ENCODE measurements at places on chromosomes 13 and 19. TPM values are rescaled to one million over a fixed set of nuclear protein-coding genes. Genes with fewer than 3 reads are reported as not detected.
A peak's percentile ranks its signal among the peaks of the same experiment; 100 is the strongest.

DNA sequence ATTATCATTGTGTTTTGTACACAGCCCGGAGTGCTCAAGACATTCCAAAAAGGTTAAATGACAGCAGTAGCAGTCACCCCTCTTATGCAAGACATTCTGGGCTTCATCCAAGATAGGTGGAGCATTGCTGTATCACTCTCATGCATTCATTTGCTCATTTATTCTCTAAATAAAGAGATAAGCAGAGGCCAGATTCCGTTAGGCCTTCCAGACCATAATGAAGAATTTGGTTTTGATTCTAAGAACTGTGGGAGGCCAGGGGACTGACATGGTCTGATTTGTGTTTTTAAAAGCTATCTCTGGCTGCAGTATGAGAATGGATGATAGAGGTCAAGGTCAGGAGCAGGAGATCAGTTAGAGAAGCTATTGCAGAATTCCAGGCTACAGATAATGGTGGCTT, 145.8 kb downstream of the KCNRG start:
- no peak for DNase-seq

Gene KLK14
- not detected for polyA plus RNA-seq

Gene NLRP9
- not detected for polyA plus RNA-seq

GRCh38 chr19:40054632-40055031, 1.4 kb downstream of the ZNF780B start:
- no peak for DNase-seq

DNA sequence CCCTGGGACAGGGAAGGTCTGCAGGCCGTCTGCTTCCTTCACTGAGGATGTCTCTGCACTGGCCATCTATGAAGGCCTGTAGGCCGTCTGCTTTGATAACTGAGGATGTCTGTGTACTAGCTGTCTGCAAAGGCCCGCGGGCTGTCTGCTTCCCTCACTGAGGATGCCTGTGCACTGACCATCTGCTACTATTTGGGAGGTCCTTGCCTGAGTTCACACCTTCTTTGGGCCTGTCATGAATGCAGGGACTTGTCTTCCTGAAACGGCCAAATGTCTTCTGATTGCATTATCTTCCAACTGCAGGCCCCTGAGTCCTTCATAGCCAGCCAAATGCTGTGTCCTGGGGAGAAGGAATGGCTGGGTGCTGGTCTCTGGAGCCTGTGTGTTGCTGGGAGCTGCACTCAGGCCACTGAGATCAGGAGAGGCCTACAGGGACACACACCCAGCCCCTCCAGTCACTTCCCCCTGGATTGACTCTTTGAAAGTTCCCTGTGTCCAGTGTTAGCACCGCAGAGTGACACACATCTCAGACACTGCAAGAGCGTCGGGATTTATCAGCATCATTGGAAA, 72.9 kb downstream of the TEX29 start:
- DNase-seq, result no peak

Gene PLPPR3
- 1.3 TPM for polyA plus RNA-seq

Gene SEMA6B
- polyA plus RNA-seq, result 1.1 TPM

Gene ZNF28
- polyA plus RNA-seq, result 11.3 TPM

GRCh38 chr13:99812625-99813024, 158.9 kb downstream of the ZIC5 start:
- no peak for DNase-seq

DNA sequence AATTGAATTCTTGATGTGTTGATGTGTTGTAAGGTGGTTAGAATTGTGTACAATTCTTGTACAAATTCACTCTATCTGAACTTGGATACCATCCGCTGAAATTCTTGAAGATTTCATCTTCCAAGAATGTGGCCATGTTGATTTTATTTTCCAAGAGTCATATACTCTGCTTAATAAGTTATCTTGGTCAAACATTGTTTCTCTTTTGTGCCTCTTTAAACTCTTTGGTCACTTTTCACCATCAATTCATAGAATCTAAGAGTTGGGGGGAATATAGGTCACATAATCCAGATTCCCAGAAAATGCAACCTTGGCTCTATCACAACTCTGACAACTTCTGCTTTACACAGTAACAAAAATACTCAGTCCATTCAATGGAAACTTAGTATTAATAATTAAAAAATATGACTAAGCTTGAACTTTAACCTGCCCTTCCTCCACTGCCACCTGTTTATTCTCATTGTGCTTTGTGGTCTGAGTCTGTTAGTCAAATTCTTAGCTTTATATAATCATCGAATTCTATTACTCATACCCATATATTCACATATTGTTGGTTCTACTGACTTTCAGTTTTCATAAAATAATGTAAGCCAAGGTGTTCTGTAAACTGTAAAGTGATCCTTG, 373.2 kb downstream of the LMO7 start:
- DNase-seq, result peak; percentile 34

GRCh38 chr19:18418483-18419194, 559 bp upstream of the SSBP4 start:
- no peak for DNase-seq

All from AG04450 (cell line).